IPS DF 6.9 (cell line): ENCODE measurements at places on chromosomes 1 and 21.

- no peaks in the 10 kb centered on the region for H3K36me3 ChIP-seq
- H3K27me3 ChIP-seq = no peaks in the 10 kb centered on the region
- peaks cover 5% of the 10 kb centered on the region; the same call in 1 of the 2 replicates for H3K4me1 ChIP-seq
Observed at GRCh38 chr1:93623436-93623835, 58.2 kb downstream of the BCAR3 start.

- H3K36me3 ChIP-seq = no peaks in the 10 kb centered on the region
- DNase-seq = no peak
- no peaks in the 10 kb centered on the region for H3K27me3 ChIP-seq
Observed at GRCh38 chr1:242147096-242147976, 148.4 kb upstream of the MAP1LC3C start.

DNA sequence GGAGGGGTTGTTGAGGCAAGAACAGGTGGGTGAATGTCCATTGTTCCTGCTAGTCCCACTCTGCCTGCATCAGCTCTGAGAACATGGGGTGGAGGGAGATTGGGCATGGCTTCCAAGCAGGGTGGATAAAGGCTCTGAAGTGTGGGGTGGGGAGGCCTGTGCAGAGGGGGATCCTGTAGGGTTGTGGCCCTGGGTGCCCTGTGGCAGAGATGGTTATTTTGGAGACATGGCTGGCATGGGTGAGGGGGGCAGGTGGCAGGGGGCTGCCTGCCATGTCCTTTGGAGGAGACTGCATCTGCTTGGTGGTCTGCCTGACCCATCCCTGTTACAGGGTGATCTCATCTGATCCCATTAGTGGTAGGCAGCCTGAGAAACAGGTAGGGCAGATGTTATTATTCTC lies 11.2 kb downstream of the MYOG start:
- H3K27me3 ChIP-seq = peaks cover 14% of the 10 kb centered on the region; the same call in 1 of the 2 replicates
- no peaks in the 10 kb centered on the region for H3K36me3 ChIP-seq
- 0 out of 2 replicates have a peak, but pooled peaks cover 2% of the 10 kb centered on the region for H3K4me1 ChIP-seq
- H3K4me3 ChIP-seq = no peak overlapping the region

- DNase-seq = no peak
- no peaks in the 10 kb centered on the region for H3K4me1 ChIP-seq
- H3K27me3 ChIP-seq = no peaks in the 10 kb centered on the region
- no peak overlapping the region for H3K27ac ChIP-seq
- H3K4me3 ChIP-seq = no peak overlapping the region
Observed at GRCh38 chr1:17615157-17615556, 75.7 kb downstream of the ARHGEF10L start.

DNA sequence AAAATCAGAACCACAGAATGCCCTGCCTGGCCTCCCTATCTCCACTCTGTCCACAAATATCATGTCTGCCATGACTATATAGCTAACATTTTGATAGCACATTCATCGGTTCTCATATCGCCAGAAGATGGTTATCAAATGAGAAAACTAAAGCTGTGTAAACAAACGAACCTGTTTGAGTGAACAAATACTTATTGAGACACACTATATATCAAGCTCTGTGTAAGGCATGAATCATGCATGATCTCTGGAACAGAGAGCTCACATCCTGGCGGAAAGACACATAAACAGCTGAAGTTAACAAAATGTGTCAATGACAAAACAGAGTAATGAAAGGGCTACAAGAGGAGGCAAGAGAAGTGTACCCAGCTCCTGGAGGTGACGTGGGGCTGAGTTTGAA lies 13.1 kb downstream of the KCND3 start:
- no peaks in the 10 kb centered on the region; the same call in 1 of the 2 replicates for H3K4me1 ChIP-seq
- H3K36me3 ChIP-seq = no peaks in the 10 kb centered on the region

GRCh38 chr1:15618077-15618654 lies 908 bp downstream of the DDI2 start:
- H3K4me1 ChIP-seq = no peaks in the 10 kb centered on the region
- no peak for DNase-seq
- no peaks in the 10 kb centered on the region for H3K36me3 ChIP-seq
- H3K27ac ChIP-seq = no peak overlapping the region

DNA sequence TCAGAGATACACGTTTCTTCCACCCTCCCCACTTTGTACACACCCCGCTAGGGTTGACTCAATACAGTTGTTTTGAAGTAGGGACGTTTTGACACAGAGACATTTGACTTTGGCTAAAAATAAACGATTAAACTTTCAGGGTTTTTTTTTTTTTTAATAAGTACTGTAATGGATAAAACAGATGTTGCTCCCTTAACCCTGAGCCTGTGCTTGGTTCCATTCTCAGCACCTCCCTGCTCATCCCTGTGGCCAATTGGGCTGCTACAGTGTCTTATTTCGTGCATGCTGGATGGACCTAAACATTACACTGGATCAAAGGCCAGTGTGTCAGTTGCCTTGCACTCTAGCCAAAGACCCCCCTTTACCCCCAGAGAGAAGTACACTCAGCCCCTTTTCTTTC lies 16.9 kb downstream of the GRHL3 start:
- H3K27ac ChIP-seq = no peak overlapping the region
- H3K4me1 ChIP-seq = peaks cover 14% of the 10 kb centered on the region
- H3K4me3 ChIP-seq = no peak overlapping the region
- H3K36me3 ChIP-seq = no peaks in the 10 kb centered on the region
- no peaks in the 10 kb centered on the region for H3K27me3 ChIP-seq

DNA sequence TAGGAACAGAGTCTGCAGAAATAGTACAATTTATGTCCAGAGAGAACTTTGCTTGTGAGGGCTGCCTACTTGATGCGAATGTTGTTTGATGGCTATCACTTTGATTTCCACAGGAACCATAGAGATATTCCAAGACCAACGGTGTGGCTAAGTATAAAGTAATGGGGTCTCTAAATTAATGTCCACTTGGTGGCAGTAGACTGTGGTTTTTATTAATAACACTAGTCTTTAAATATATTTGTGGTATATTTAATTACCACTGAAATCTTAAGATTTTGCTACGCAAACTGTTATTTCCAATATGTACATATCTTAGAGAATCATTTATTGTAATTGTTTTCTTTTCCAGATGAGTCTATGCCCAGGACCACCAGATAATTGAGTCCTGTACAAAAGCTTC lies 647.9 kb downstream of the PLA2G4A start:
- H3K4me3 ChIP-seq = no peak overlapping the region
- H3K36me3 ChIP-seq = no peaks in the 10 kb centered on the region
- peaks cover 1% of the 10 kb centered on the region; the same call in 1 of the 2 replicates for H3K4me1 ChIP-seq
- DNase-seq = no peak
- H3K27me3 ChIP-seq = no peaks in the 10 kb centered on the region

DNA sequence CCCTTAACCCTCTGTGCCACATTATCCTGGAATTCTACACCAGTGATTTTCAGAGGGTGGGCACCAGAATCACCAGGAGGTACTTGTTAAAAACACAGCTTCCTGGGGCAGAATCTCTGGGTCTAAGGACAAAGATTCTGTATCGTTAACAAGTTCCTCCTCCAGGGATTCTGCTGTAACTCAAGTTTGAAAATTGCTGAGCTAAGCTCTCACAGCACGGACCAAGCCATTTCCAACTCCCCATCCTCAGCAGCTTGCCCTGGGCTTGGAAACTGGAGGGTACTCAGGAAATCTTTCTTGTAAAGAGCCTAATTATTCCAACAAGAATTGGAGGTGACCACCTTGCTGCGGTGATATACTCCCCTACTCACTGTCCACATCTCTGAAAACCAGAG lies 48.8 kb downstream of the TMCO4 start:
- no peak for DNase-seq
- H3K4me1 ChIP-seq = no peaks in the 10 kb centered on the region
- H3K4me3 ChIP-seq = no peak overlapping the region

GRCh38 chr1:23904748-23905357 lies 8.3 kb downstream of the CNR2 start:
- DNase-seq = no peak
- H3K27me3 ChIP-seq = peaks cover 15% of the 10 kb centered on the region; the same call in 1 of the 2 replicates
- no peaks in the 10 kb centered on the region; the same call in 1 of the 2 replicates for H3K4me1 ChIP-seq
- H3K4me3 ChIP-seq = no peak overlapping the region
- H3K36me3 ChIP-seq = no peaks in the 10 kb centered on the region

DNA sequence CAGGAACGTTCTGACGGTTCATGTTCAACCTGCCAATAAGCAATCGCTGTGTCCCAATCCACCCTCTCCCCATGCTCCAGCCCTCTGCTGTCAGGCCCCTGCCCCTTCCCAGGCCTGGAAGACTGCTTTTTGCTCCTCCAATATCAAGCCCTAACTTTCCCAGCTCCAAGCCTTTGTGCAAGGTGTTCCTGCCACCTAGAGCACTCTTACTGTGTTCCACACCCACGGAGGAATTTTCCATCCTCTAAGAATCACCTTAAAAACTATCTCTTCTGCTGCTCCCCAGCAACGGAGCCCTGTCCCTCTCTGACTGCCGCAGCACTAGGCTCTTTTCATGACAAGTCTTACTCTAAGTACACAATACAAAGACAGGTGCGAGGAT lies 657.9 kb downstream of the AJAP1 start:
- no peaks in the 10 kb centered on the region for H3K4me1 ChIP-seq
- H3K27ac ChIP-seq = no peak overlapping the region
- no peaks in the 10 kb centered on the region for H3K27me3 ChIP-seq
- no peak overlapping the region for H3K4me3 ChIP-seq

- no peak for DNase-seq
- H3K4me1 ChIP-seq = no peaks in the 10 kb centered on the region; the same call in 1 of the 2 replicates
- H3K4me3 ChIP-seq = no peak overlapping the region
- H3K27ac ChIP-seq = no peak overlapping the region
Observed at GRCh38 chr1:36199934-36200741, 24.1 kb upstream of the THRAP3 start.

- H3K4me3 ChIP-seq = no peak within 1 kb of the TSS
- H3K27ac ChIP-seq = no peak within 1 kb of the TSS
- no peak for DNase-seq
Observed at GRCh38 chr1:230713915-230714764, at the start of gene AGT. AGT (minus strand) TSS chr1:230714122; CDS start chr1:230710823, 3,299 bp downstream.

DNA sequence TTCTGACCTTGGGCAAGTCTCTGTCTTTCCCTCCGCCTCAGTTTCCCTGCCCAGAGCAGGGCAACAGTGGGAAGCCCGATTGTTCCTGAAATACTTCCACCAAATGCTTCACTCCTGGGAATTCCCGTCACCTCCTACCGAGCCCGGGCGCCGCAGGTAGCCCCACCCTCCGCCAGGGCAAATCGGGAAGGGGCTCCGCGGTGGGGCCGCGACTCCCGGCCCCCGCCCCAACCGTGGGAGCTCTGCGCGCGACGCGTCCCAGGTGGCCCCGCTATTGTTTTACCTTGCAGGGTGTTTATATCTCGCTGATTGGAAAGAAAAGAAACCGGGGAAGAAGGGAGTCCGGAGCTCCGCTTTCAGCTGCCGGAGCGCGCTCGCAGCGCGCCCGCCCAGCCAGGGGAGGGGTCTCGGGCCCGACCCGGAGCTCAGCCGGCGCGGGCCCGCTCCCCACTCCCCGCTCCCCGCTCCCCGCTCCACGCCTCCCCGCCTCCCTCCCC lies 407 bp downstream of the IGSF3 start:
- no peaks in the 10 kb centered on the region for H3K27me3 ChIP-seq
- no peak for DNase-seq
- no peaks in the 10 kb centered on the region for H3K36me3 ChIP-seq
- H3K4me1 ChIP-seq = no peaks in the 10 kb centered on the region
- H3K27ac ChIP-seq = no peak overlapping the region
- peak overlapping the region; percentile 49; the same call in 1 of the 2 replicates for H3K4me3 ChIP-seq

- H3K36me3 ChIP-seq = 0 out of 2 replicates have a peak, but pooled peaks cover 2% of the 10 kb centered on the region
- peaks cover 8% of the 10 kb centered on the region for H3K4me1 ChIP-seq
- DNase-seq = no peak
- no peak overlapping the region for H3K27ac ChIP-seq
Observed at GRCh38 chr1:162351246-162351842, 25.3 kb downstream of the SPATA46 start.

DNA sequence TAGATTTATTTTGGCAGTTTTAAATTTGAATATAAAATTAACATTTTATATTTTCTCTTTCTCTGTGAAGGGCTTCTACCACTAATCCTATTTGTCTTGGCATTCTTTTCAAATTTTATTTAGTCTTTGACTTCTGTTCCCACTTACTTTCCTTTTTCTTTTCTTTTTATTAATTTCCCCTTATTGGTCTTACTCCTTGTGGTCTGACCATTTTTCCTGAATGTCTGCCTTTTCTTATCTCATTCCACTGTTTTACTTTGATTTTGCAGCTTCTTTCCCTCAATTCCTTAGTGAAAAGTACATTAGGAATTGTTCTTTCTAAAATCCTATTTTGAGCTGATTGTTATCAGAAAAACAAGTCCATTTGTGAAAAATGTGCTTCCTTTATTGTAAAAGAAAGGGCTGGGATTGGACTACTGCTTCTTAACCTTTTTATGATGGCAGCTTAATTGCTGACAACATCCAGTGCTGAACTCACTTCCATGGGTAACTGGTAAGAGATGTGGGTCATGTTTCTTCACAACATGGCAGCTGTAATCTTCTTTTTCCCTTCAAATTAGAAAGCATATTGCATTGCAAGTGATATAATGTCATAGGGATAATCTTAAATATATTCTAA lies 284.6 kb downstream of the DNM3 start:
- no peaks in the 10 kb centered on the region for H3K27me3 ChIP-seq
- no peak overlapping the region for H3K27ac ChIP-seq
- H3K4me3 ChIP-seq = no peak overlapping the region
- no peak for DNase-seq
- no peaks in the 10 kb centered on the region for H3K36me3 ChIP-seq

DNA sequence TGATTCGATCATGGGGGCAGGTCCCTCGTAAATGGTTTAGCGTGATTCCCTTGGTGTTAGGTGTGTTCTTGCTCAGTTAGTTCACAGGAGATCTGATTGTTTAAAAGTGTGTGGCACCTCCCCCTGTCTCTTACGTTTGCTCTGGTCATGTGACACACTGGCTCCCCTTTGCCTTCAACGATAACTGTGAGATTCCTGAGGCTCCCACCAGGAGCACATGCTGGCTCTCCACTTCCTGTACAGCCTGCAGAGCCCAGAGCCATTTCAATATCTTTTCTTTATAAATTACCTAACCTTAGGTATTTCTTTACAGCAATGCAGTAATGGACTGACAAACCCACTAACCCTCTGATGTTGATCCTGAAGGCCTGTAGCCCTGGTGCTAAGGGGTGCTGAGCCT lies 141.9 kb downstream of the FCRL5 start:
- DNase-seq = no peak
- no peaks in the 10 kb centered on the region for H3K27me3 ChIP-seq
- no peaks in the 10 kb centered on the region for H3K36me3 ChIP-seq

DNA sequence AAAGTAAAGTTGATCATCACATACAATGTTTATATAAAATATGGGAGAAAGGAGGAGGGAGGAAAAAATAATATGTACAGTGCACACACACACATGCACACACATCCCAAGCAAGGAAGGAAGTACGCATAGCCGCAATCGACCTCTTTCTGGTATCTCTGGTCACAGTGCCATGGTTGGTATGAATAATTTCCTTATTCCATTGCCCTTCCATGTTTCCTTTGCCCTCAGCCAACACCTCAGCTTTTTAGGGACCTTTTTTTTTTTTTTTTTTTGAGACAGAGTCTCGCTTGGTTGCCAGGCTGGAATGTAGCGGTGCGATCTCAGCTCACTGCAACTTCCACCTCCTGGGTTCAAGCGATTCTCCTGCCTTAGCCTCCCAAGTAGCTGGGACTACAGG lies 20.6 kb downstream of the CITED4 start:
- no peak for DNase-seq
- no peaks in the 10 kb centered on the region for H3K4me1 ChIP-seq
- no peaks in the 10 kb centered on the region for H3K27me3 ChIP-seq
- H3K27ac ChIP-seq = no peak overlapping the region

- H3K4me3 ChIP-seq = no peak overlapping the region
- no peaks in the 10 kb centered on the region for H3K27me3 ChIP-seq
- no peak overlapping the region for H3K27ac ChIP-seq
- DNase-seq = no peak
Observed at GRCh38 chr1:168504064-168504837, 39.5 kb downstream of the XCL2 start.

GRCh38 chr21:42988236-42988965 lies 14.0 kb downstream of the PKNOX1 start:
- no peak for DNase-seq
- H3K27me3 ChIP-seq = no peaks in the 10 kb centered on the region
- H3K4me1 ChIP-seq = peaks cover 2% of the 10 kb centered on the region; the same call in 1 of the 2 replicates
- no peak overlapping the region for H3K4me3 ChIP-seq
- no peaks in the 10 kb centered on the region for H3K36me3 ChIP-seq
